GM12865 (cell line): ENCODE measurements at places on chromosomes 11 and 22.

DNA sequence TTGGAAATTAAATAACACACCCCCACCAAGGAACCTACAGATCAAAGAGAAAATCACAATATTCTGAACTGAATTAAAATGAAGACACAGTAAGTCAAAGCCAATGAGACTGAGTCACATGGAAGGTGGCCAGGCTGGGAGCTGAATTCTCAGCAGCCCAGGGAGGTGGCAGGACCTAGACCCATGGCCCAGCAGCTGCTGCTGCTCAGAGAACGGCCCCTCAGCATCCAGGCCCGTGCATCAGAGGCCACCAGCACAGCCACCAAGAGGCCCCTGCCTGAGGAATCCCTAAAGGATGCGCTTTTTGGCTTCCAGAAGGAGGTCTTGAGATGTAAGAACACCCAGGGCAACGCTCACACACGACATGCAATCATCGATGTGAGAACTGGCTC, 35.0 kb downstream of the TBX1 start:
- no peak for DNase-seq

- DNase-seq, result no peak
Measured at GRCh38 chr11:119179342-119179741, 5.9 kb upstream of the NHERF4 start.

DNA sequence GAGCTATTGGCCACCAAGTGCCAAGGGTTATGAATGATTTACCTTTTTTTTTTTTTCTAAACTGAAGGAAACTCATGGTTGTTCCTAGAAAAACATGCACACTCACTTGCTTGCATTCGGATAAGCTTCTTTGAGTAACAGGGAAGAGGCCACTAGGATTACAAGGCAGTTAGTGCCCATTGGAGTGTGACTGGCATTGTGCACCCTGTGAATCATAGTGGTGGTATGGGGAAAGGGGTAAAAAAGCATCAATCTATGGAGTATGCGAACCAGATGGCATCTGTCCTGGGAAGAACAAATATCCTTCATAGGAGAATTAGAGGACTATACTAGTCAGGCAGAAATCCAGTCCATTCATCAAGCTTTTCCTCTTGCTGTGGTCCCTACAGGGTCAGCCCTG, 24.2 kb downstream of the CD44 start:
- DNase-seq, result no peak

DNA sequence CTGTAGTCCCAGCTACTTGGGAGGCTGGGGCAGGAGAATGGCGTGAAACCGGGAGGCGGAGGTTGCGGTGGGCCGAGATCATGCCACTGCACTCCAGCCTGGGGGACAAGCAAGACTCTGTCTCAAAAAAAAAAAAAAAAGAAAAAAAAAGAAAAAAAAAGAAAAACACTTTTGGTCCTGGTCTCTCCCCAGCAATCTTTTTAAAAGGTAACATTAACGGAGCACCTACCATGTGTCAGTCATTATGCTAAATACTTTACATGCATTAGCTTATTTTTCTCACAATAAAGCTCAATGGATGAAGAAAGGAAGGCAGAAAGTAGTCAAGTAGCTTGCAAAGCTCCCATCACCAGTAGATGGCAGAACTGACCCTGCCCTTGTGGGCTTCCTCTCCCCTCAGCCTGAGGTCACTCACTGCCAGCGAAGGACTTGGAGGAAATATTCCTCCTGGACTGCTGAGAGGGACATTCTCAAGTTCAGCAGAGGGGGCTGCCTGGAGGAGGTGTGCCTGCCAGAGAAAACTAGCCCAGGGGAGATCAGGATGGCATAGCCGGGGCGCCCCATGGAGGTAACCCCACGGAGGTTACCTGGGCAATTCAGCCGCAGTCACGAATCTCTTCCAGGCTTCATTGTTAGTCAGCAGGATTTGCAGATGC, 15.5 kb downstream of the APOL3 start:
- peak; percentile 42 for DNase-seq

DNA sequence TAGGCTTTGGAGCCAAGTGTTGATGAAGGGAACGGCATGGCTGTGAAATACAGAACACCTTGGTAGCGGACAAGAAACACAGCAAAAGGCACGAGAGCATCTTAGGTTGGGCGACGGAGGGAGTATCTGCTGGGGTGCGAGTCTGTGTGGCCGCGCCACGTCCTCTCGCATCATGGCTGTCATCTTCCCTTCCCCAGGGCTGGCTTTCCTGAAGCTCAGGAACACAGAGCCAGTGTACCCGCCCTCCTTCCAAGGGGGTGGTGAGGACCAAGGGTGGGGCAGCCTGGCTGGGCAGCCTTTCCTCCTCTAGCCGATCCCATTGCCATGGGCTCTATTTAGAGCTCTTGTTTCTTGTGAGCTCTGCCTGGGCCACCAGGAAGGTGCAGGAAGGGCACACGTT, 154.4 kb downstream of the FEZ1 start:
- DNase-seq, result no peak

DNA sequence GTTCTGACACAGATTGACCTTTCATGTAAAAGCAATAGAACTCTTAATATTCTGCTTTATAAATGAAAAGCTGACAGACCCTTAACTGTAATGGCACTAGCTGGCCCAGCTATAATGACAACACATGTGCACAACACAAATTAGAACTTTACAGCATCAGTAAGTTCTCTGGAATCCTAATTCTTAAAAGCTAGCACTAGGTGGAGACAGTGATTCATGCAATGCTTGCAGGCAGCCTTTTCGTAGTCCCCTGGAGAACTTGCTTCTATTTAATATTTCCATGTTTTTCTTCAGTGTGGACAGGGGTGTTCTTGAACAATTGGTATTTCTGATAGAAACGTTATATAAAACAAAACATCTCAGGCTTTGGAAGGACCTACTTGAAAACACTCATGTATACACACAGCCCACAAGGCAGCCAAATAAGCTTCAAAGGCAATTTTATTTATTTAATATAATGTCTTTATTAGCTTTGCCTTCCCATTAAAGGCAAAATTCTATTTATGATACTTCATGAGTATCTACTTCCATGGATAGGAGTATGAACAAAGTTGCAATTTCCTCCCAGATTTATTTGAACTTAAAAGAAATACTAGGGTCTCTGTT, 374.3 kb upstream of the MPPED2 start:
- DNase-seq, result peak; percentile 31
